ENCODE measurements at places on chromosomes 5 and 9.

GRCh38 chr5:141330299-141331080 lies at the start of gene PCDHGA1:
PCDHGA1 (plus strand) TSS chr5:141330514.
- DNase-seq = peak; percentile 70

GRCh38 chr5:15554542-15554941 lies 54.6 kb downstream of the FBXL7 start:
- no peak for DNase-seq

DNA sequence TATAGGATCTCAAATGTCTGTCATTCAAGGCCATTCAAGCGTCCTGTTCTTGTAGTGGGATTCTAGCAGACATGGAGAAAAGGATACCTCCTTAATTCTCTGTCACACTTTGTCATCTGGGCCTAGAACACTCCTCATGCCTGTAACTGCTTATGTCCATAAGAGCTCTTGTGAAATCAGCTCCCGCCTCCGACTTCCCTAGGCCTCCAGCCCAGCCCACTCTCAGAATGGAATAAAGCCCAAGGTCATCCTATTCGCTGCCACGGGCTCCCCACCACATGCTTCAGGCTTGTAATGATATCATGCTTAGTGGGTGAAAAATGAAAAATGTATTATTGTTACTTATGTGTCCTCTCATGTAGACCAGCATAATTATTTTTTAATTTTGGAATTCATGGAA lies 632.5 kb downstream of the ISL1 start:
- no peak for DNase-seq

DNA sequence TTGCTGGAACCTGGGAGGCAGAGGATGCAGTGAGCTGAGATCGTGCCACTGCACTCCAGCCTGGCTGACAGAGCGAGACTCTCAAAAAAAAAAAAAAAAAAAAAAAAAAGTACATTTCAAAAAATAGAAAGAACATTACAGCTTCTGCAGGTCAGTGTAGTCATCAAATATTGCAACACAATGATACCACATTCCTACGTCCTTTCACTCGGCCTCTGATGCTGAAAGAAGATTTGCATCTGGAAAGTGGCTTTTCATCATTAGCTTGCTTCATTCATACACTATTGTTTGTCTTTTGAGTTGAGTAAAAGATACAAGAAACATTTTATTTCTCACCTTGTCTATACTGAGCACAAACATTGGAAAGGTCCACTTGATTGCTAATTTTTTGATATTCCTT lies 59.6 kb upstream of the CPLANE1 start:
- DNase-seq = peak; percentile 64

DNA sequence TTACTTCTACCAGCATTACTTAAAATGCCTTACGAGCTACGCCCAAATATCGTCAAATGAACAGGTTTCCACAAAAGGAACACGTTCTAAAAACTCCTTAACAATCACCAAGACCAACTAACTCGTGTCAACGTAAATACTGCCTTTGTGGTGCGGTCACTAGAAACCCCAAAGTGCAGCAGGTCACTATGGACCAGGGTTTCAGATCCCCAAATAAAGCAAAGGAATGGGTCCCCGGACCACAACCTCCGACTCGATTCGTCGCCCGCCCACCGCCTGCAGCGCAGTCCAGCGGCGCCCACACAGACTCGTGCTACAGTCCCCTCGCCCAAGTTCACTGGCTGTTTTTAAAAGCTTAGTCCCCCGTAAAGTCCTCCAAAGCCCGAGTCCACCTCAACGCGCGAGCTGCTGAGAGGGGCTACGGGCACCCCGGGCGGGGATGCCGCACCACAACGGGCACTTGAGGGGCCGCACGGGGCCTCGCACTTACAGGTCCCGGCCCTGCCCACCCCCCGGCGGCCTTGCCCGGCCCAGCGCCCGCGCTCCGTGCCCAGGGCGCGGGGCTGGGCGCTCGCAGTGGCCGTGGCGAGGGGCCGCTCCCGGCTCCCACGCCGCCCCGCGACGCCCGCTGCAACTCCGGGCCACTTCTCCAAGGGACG lies 1.1 kb downstream of the NFIB start:
- no peak for DNase-seq

DNA sequence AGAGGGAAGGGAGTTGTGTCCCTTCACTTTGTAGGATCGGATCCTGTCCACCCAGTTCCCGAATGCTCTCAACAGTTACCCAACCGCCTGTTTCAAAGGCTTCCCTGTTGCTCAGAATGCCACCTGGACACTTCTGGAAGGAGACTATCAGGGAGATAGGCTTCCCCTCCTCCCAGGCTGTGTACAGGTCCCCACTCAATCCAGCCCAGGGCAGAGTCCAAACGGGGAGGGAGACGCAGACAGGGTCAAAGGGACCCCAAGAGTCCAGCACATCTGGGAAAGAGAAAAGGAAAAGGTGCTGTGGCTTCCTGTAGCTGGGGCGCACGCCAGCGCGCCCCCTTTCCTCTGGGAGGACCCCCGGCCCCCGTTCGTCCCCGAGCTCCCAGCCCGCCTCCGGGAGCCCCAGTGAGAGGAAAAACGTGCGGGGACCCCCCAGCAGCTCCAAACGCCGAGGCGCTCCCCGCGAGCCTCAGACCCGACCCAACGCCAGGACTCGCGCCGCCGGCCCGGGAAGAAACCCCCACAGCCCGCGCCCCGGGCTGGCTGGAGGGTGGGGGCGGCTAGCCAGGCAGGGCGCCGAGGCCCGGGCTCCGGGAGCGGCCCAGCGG lies 640 bp downstream of the SURF4 start:
- peak; percentile 40 for DNase-seq

- DNase-seq = peak; percentile 54
Measured at GRCh38 chr5:138903130-138903775, 28.1 kb upstream of the LRRTM2 start.

DNA sequence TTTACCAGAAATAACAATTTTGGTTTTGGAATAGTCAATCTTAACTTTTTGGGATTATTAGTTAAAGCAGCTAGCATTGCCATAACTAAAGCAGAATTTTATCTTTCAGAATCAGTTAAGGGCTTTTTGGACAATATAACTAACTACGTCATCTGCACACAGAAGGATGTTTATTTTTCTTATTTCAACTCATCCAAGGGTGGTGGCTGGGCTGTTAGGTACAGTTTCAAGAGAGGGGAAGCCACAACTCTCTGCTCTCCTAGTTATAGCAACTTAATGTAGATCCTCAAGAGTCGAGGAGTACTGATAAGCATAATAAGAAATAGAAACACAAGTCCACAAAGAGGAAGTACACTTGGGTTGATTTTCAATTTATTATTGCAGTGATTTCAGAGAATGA lies 65.6 kb downstream of the ANKRD55 start:
- no peak for DNase-seq

DNA sequence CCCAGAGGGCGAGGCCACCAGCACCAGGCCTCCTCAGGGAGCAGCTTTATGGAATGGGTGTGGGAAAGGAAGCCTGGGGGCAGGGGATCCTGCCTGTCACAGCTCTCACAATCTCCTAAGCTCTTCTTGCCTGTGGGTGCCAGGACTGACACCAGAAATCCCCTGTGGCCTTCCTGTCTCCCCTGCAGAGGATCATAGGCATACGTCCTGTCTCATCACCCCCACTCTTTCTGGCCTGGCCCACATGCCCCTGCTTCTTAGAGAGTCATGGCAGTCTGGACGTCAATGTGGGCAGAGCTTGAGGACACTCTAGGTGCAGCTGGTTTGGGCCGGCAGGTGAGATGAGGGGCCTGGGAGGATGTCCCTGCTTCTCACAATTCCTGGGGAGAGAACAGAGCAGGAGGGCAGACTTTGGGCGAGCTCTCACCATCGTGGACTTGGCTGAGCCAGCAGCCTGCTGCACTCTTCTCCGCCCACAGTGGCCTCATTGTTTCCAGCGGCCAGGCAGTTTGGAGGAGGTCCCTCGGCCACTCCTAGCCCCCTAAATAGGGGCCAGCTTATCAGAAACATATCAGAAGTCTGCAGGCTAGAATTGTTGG lies 67.3 kb upstream of the ZFR start:
- no peak for DNase-seq

- DNase-seq = no peak
Measured at GRCh38 chr5:178069909-178070308, 43.4 kb upstream of the N4BP3 start.

DNA sequence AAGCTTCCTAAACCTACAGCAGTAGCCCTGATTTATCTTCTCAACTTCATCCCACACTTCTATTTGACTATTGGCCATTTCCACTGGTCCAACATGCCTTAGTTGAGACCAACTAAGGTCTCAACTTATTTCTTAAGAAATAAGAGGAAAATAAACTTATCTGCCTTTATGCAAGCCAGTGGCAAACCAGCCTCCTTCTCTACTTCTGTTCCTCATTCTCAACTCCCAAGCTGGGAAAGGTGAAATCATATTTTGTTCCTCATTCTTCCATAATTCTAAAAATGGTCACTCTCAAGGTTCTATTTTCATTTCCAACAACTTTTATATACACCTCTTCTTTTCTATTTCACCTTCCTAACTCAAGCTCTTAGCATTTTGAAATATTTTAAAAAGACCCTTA lies 149.6 kb upstream of the C9orf72 start:
- no peak for DNase-seq

DNA sequence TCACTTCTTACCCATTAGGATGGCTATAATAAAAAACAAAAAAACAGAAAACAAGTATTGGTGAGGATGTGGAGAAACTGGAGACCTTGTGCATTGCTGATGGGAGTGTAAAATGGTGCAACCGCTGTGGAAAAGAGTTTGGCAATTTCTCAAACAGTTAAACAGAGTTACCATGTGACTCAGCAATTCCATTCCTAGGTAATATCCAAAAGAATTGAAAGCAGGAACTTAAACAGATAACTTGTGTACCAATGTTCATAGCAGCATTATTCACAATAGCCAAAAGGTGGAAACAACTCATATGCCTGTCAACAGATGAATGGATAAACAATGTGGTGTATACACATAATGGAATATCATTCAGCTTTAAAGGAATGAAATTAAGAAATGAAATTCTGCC lies 28.9 kb downstream of the DCP2 start:
- DNase-seq = peak; percentile 24

DNA sequence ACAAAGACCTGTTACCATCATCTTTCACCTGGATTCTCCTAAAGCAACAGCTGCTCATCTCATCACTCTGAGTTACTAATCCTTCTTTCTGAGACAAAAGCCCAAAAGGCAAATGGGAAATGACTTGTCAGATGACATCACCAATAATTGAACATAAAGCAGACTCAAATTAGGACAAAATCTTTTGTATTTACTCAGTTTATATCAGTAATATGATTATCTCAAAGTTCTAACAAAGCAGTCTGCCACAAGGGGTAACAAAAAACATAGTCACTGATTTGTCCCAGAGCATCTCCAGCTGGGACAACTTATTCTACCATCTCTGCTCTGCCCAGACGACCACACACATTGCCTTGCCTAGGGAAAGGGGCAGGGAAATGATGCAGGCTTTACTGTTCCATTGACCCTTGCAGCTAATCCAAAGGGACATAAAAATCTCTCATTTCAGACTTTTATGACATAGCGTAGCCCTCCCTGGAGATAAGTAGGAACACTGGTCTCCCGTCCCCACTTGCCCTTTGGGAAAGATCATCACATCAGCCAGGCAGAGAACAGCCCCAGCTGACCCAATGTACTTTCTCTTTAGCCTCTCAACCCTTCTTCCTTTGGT lies 249.5 kb upstream of the PTGER4 start:
- DNase-seq = no peak

DNA sequence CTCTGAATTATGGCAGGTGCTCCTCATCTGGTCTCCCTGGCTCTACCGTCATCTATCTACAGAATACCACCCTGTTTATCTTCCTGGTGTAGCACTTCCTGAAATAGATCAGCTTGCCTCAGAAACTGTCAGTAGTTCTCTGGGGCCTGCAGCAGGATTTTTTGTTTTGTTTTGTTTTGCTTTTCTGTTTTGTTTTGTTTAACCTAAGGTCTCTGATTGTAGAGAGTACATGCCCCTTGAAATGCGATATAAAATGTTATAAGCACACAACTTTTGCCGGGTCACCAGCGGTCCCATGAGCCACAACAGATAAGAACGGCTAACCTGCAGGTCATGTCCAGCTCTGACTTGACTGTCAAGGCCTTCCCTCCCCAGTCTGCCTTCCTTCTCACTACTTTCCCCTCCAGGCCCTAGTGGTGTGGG lies 26.6 kb upstream of the CREBRF start:
- no peak for DNase-seq

- no peak for DNase-seq
Measured at GRCh38 chr9:136001231-136001630, 40.1 kb upstream of the UBAC1 start.

DNA sequence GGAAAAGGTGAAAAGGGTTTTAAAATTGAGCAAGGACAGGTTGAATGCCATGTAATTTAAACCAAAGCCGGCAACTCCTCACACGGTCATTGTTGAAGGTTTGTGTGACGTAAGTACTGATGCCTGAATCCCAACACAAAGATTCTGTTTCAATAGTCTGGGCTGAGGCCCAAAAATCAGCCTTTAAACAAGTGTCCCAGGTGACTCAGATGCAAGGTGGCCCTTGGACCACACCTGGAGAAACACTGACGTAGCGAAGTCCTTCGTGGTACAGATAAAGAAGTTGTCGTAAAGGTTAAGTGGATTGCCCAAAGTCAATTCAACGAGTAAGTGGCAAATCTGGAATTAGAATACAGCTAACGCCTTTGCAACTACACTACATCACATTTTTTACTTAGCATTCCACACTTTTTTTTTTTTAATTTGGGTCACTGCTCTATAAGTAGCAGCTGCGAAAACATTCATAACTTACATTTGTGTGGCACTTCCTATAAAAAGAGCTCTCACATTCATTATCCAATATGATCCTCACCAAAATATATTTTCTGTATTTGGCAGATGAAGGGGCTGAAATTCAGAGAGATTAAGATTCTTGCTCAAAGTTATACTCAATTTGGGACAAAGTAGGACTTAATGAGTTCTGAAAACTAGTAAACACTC lies 111.3 kb downstream of the LPAR1 start:
- DNase-seq = no peak

DNA sequence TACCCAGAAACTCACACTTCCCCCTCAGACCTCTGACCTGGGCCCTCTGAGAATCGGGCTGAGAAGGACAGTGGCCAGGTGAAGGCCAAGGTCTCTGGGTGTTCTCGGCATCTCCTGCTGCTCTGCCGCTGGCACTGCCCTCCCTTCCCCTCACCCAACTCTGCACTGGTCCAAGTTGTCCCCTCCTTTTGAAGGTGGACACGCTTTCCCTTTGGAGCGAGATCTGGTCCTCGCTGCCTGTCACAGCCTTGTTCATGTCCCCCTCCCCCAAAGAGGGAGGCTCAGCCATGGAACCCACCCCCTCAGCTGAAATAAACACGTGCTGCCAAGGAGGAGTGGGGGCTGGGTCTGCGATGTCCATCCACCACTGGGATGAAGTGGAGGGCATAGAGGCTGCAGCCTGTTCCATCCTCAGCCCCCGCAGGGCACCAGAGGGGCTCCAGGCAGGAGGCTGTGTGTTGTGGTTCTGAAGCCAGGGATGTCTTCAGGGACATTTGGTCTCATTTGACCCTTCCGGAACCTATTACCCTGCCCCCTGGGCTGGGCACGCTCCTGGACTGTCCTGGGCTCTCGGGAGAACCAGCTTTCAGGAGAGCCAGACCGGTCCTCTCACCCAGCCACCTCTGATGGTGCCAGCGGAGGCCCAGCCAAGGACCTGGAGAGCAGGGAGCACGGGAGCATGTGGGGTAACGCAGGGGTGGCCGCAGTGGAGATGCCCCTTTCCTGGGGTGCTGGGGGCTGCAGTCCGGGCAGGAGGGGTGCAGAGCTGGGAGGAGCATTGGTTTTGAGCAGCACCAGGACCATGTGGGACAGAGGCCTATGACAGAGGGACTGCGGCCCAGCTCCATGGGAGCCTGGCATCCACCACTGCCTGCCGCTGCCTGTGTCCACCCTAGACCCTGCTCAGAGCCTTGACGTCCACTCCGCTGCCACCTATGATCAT lies 4.7 kb upstream of the LCN2 start:
- DNase-seq = no peak

All from AG10803 (cell line).